ENCODE measurements at places on chromosomes 7 and 10.

DNA sequence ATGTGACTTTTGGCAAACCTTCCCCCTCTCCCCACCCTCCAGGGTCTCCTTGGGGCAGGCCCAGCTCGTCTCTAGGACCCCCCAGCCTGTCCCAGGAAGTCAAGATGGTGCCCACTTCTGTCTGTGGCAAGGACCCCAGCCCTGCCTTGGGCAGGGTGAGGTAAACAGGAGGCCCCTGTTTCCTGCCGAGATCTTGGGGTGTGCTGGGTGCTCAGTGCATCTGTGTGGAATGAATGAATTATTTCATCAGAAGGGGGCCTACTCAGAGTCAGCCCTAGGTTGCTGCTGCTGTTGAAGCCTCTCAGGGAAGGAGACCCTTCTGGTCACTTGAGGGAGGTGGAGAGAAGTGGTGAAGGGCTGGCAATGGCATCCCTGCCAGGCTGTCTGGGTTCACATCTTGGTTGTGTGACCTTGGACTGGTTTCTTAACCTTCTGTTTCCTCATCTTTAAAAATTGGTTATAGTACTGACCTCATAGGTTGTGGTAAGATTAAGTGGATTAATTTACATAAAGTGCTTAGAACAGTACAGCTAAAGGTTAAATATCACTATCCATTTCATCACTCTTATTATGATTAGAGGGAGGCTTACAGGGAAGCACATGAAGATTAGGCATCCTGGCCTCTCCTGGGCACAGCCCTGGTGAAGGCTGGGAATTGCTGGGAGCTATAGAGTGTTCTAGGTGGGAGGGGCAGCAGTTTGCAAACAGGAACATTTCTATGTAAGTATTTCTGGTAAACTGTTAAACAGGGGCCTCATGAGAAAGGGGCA, 67.7 kb downstream of the ZMIZ1 start:
- no peak for DNase-seq

GRCh38 chr10:95260397-95260881, 30.4 kb downstream of the PDLIM1 start:
- DNase-seq: no peak

- DNase-seq: no peak
Observed at GRCh38 chr10:93461109-93461806, 20.9 kb downstream of the MYOF start.

GRCh38 chr10:99845837-99846382, 63.5 kb downstream of the ABCC2 start:
- peak; percentile 80 for DNase-seq

DNA sequence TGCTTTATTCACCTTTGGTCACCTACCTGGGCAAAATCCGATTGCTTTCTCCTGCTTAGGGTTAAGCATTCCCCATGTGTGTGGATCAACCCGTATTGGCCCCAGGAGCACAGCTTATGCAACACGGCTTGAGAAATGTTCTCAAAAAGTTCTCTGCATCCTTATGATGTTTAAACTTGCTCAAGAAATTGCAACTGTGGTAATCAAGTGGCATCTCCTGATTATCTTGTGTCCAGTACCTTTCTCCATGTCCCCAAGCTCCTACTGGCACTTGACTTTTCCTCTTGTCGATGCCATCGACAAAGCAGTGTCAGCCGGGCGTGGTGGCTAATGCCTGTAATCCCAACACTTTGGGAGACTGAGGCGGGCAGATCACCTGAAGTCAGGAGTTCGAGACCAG, 4.7 kb upstream of the PKD2L1 start:
- DNase-seq: no peak

DNA sequence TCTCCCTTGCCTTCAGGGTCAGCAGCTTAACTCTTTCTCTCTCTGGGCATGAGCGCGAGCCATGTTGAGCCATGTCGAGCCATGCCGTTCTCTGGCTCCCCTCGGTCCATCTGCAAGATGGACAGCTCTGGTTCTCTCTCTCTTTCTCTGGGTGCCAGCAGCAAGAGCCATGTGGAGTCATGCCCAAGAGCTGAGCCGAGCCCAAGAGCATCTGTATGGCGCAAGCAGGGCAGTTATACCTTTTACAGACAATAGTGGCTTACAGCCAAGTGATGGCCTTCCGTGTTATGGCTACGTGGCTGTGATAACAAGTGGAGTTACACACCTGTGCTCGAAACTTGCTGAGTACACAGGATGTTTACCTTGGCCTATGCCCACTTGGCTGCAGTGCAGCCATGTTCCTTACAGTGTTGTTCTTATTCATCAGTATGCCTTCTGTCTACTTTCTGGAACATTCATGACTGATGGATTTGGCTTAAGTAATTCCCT, 327.7 kb downstream of the GLRX3 start:
- DNase-seq: peak; percentile 3

GRCh38 chr7:114916261-114916892, 5.5 kb upstream of the MDFIC start:
- no peak for DNase-seq

DNA sequence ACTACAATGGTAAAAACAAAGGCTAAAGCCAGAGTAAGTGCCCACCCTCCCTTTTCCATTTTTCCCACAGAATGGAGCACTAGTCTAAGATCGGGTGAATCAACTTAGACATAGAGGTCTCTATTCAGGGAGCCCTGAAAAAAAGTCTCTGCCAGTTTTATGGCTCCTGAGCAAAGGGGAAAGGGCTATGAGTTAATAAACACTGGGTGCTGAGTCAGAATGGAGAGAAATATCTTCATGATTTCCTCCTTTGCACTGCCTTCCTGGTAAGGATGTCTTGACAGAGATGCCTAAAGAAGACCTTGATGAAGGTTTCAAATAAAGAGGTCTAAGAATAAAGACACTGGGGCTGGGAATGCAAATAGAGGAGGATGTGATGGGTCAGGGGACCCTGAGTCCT, 607.4 kb upstream of the MBL2 start:
- DNase-seq: no peak

GRCh38 chr10:13294784-13295183, 5.1 kb downstream of the PHYH start:
- DNase-seq: no peak

DNA sequence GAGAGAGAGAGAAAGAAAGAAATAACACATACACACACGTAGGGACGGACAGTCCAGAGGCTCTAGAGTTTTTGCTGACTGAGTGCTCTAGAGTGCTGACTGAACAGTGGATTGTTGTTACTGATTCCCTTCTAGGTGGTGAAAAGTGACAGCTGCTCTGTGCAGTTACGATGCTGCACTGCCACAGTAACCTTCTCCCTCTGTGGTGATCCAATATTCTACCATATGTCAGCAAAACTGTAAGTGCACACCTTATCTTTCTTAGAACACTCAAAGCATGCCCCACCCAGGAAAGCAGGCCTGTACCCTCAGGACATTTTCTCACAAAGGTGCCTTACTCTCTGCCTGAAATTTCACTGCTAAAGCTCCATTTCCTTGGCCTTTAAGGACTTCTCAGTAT, 1023.5 kb downstream of the TYW1 start:
- DNase-seq: no peak

DNA sequence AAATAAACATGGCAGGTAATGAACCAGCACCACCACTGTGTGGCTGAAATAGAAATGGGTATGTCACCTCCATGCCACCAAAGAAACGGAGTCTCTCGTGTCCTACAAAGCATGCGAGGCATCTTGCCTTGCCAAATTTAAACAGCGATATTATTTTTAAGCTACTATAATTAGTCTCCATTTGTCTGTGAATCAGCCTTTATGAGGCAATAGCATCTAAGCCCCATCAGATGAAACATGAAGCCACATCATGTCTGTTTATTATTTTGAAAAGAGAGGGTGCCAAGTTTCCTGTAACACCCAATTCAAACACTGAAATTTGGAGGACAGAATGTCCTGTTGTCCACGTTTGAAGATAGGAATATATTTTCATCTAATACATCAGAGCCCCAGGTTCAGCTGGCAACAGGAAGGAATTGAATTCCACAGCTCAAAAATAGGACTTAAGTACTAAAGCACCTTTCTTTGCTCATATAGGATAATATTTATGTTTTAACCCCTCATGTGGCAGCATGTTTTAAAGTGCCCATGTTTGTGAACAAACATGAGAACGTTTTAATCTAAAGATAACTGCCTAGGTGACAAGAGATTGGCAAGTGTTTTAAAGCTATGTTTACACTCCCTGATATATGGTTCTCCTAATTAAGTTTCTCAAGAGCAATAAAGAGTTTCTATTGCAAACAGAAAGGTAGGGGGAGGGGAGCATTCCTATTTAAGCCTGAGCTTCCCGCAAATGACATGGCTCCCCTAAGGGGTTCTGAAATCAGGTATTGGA, 86.8 kb downstream of the SORBS1 start:
- DNase-seq: no peak

GRCh38 chr10:110779489-110779888, 92.2 kb upstream of the PDCD4 start:
- no peak for DNase-seq

DNA sequence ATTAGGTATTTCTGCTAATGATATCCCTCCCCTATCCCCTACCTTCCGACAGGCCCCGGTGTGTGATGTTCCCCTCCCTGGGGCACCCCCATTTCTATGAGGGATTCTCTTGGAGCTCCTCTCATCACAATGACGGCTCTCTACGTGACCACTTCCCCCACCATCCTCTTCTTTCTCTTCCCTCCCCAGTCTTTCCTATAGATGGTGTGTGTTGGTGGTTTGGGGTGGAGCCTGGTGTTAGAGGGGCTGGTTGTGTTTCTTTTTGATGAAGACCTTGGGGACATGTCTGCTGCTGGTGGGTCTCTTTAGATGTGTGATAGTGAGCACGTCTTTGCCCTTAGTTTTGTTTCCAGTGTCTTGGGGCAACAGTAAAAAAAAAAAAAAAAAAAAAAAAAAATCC, 28.6 kb downstream of the RPS24 start:
- no peak for DNase-seq

DNA sequence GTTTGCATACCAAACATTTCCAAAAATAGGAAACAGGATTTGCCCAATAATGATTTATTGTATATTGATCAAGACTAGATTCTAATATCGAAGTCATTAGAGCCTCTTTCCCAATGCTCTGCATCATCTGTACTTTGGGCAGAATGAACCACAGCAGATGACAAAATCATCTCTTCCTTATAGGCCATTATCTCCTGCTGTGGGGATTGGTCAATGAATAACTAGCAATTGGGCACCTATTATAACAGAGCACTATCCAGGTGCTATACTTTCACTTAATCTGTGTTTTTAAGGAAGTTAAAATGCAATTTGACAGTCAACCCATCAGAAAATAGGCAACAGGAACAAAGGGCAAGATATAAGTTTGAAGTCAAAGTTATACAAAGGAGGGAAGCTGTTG, 290.3 kb downstream of the AHR start:
- no peak for DNase-seq

GRCh38 chr7:38178695-38179344, 775 bp downstream of the STARD3NL start:
- DNase-seq: no peak

DNA sequence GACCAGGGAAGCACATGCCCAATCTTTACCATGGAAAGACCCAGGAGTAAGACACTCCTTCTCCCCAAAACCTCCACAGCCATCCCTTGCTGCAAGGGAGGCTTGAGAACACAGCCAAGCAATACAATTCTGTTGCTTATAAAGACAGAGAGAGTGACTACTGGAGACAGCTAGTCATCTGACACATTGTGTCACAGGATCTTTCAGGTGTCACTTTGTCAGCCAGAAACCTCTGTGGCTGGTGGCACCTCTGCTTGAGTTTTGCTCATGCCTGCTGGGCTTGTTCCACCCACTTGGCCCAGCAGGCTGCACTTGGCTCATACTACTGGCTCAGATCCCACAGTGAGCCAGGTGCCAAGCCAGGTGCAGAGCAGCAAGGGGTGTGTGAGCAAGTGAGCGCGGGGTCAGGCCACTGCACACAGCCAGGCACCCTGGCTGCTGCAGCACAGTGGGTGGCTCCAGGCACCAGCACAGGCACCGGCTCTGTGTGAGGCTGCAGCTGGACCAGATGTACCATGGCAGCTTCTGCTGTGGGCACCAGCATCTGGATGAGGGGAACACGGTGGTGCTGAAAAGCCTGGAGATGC, 12.4 kb upstream of the PRLHR start:
- DNase-seq: no peak

- no peak for DNase-seq
Observed at GRCh38 chr10:79191951-79192676, 123.3 kb downstream of the ZMIZ1 start.

GRCh38 chr7:35816514-35816913, 15.7 kb downstream of the SEPTIN7 start:
- no peak for DNase-seq

- DNase-seq: no peak
Observed at GRCh38 chr7:39367943-39368342, 198.3 kb upstream of the YAE1 start.

All from H9 (cell line).